ENCODE measurements at places on chromosomes 7 and 10. TPM values are rescaled to one million over a fixed set of nuclear protein-coding genes. Genes with fewer than 3 reads are reported as not detected.

SAMD9L gene
- not detected for total RNA-seq

ITIH5 gene
- total RNA-seq = 2.1 TPM

DNA2 gene
- 9.5 TPM for total RNA-seq

ZNF722 gene
- total RNA-seq = not detected

LRIT1 gene
- not detected for total RNA-seq

FAM241B gene
- total RNA-seq = 39.9 TPM

APBB1IP gene
- not detected for total RNA-seq

SFRP4 gene
- 0.81 TPM for total RNA-seq

RAB19 gene
- not detected for total RNA-seq

GRCh38 chr7:39727231-39728012 is 104.0 kb downstream of the RALA start:
- ATAC-seq = no peak

DNA sequence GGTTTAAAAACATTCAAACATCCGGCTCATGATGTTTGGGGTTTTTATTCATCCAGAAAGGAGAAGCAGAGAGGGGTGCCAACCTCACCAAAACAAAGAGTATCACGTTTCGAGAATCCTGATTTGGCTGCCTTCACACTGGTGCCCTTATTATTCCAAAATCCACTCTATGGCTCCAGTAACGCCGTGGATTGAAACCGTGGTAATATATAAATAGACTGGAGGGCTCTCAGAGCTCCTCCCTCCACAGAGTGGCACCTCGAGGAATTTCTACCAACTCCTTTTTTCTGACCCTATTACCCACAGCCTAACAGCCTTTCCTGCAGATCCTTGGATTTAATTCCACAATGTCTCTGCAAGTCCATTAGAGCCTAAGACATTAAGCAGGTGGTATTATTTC is 353.6 kb downstream of the CRPPA start:
- ATAC-seq = no peak

GRCh38 chr7:105125745-105126144 is 111.7 kb downstream of the KMT2E start:
- no peak for ATAC-seq

- no peak for ATAC-seq
Observed at GRCh38 chr10:17544465-17544864, 72.7 kb downstream of the HACD1 start.

DNA sequence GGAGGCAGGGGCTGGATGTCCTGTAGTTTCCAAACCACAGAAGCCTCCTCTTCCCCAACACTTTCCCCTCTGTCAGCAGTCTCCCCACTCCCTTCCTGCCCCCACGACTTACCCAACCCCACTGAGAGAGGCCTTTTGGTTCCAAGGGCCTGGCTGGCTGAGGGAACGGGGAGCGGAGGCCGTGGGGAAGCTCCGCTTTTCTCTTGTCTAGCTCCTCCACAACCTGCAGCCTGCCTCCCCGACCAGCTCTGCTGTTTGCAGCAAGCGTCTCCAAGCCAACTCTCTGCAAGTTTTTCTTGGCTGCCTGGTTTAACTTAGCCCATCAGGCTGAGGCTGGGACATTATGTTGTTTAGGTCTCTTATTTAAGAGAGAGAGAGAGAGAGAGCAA is 126.8 kb downstream of the NEURL1 start:
- ATAC-seq = no peak

GRCh38 chr7:23017309-23017708 is 3.4 kb upstream of the HYCC1 start:
- ATAC-seq = no peak

- ATAC-seq = no peak
Observed at GRCh38 chr7:90642978-90643377, 46.9 kb downstream of the CDK14 start.

DNA sequence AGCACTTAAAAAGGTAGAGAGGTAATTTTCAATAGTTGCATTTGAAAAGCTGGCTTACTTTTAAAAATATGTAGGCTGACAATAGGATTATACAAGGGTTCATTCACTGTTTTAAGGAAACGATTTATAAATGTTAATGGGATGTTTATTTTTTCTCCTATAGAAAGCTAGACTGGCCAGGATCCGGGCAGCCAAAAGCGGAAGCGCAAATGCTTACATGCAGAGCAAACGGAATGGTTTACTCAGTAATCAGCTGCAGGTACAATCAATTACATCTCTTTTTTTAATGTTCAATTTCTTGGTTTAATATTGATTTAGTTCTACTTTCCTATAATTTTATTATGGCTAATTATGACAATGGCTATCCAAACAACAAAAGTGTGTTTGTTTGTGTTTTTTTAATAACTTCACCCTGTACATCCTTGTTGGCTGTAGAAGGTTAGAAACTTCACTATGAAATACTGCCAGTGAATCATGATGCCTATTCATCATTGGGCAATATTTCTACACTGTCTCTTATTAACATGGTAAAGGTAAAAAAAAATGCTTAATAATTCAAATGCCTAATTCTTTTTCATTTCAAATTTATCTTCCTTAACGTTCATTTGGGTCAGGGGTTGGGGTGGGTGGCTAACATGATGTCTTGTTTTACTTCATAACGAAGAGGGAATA is 116.4 kb downstream of the TSPAN12 start:
- no peak for ATAC-seq

GRCh38 chr10:97163781-97164501 is 21.8 kb downstream of the SLIT1 start:
- ATAC-seq = peak; percentile 90

DNA sequence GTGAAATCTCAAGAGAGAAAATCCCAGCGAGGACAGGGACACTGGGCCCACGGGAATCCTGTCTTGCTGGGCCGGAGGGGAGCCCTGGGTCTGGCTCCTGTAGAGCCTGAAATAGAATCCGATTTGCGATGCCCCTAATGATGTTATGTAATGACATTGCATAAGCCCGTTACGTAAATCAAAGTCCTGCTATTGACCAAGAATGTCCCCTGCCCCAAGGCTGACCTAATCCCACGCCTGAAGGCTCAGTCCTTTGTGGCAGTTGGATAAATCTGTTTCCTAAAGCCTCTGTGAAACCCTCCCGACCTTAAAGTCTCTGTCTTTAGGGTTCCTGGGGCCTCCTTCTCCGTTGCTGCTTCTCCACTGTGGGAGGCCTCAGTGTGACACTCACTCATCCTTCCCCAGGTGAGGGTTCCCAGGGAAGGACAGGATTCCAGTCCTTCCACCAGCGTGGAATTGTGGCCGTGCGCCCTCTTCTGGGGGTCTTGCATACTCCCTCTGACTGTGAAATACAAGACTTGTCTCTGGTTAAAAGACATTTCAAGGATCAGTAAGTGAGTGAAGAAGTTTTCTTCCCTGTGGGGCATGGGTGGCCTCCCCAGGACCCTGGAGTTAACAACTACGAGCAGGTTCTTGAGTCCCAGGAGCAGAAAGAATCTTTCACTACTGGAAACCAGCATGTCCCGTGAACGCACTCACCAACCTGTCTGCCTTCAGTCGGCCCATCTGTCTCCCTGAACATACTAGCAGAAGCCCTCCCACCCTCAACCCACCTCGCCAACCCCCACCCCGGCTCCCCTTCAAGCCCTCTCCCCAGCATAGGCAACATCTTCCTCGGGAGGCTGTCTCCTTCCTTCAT is 19.8 kb downstream of the ZNF467 start:
- peak; percentile 67 for ATAC-seq

DNA sequence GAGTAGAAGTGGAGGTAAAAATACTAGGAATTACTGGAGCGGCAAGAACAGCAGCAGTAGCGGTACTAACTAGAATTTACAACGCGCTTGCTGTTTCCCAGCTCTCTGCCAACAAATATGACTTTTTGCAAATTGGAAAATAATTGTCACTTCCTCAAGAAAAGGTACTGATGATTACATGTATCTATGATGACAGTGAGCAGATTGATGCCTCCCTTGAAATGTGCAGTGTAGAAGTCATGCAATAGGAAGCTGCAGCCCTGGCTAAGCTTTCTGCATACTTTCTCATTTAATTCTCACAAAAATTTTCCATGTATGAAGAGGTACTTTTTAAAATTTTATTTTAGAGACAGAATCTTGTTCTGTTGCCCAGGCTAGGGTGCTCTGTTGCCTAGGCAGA is 49.9 kb downstream of the ANK3 start:
- no peak for ATAC-seq

DNA sequence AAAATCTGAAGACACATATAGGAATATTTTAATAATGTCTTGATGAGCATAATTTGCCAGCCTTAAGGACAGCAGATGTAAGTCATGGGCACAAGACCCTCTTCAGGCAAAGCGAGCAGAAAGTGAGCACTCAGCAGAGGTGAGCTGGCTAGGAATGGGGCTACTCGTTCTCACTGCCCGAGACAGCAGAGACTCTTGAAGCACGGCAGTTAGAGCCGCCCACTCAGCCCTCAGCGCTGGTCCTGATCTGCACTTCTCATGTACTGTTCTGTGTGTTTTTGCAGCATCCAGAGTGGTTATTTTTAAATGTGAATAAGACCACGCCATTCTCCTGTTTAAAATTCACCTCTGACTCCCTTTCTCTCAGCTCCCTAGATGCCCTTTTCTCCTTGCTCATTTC is 65.3 kb downstream of the GFRA1 start:
- ATAC-seq = peak; percentile 30

GRCh38 chr10:133390597-133391248 is 3.2 kb upstream of the MTG1 start:
- no peak for ATAC-seq

GRCh38 chr10:128440513-128441160 is 314.4 kb upstream of the MKI67 start:
- ATAC-seq = no peak

DNA sequence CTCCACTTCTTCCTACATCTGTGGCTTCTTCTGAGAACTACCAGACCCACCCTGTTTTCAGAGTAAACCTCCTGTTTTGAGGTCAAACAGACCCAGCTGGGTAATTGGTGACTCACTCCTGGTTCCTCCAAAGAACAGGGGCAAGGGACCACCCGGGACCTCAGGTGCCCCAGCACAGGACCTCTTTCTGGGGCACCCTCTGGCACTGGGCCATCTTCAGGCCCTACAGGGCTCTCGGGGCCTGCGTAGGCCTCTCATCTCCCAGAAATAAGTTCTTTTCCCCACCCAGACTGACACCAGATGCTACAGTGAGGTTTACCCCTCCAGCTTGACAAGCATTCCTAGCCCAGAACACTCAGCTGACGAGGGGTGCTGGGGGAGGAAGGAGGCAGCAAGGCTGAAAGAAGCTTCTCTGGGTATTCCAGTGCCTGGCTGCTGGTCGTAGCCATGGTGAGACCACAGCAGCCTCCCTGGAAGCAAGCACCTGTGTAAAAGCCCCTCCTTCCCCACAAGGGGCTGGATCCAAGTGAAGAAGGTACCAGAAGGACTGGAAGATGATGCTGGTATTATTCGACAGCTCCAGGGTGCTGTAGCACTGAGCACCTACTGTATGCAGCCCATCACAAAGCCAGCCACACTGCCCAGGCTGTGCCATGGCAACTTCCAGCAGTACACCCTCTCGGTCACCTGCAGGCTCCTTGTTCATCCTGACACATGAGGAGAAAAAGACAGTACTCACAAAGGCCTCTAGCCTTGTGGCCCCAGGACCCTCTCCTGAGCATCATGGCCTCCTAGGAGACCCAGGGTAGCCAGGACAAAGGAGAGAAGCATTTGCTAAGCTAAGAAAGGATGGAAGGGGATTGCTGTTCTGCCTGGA is 47.4 kb downstream of the ALOX5 start:
- ATAC-seq = no peak

DNA sequence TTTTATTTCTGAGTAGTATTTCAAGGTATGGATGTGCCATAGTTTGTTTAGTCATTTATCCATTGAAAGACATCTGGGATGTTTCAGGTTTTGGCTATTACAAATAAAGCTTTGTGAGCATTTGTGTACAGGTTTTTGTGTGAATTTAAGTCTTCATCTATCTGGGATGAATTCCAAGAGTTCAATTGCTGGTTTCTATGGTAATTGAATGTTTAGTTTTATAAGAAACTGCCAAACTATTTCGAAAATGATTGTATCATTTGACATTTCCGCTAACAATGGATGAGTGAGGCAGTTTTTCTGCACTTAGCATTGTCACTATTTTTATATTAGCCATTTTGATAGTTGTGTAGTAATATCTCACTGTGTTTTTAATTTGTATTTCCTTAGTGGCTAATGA is 99.4 kb downstream of the WDFY4 start:
- no peak for ATAC-seq

DNA sequence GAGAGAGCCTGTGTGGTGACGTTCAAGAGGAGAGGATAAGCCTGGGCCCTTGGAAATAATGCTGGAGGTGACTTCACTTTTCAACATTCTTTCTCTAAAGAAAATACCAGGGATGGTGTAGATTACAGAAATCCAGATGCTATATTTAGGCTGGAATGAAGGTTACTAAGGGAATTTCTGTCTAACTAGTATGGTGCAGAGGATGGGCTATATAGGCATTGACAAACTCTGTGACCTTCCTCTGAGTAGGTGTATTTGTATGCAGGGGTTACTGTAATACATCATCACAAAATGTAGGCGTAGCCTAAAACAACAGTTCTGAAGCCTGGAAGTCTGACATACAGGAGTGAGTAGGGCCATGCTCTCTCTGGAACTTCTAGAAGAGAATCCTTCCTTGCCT is 155.3 kb upstream of the INHBA start:
- no peak for ATAC-seq

DNA sequence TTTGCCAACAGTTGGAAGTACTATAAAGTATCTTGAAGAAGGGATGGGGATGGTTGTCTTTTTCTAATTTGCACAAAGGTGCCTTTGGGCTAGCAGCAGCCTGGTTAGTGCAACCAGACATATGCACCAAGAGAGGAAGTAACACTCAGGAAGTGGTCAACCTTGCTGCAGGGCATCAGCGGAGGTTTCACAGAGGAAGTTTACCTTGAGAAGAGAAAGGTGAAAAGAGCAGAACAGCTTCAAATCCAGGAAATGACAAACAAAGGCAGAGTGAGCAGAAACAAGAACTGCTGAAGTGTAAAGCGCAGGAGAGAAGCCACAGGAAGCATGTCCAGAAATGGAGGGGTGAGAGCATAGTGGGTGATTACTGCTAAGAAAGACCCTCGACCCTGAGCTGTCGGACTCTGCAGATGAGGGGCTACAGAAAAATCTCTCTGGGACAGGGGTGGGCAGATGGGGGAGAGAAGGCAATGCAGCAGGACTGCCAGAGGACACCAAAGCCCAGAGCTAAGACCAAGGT is 66.9 kb downstream of the STK17A start:
- ATAC-seq = no peak

DNA sequence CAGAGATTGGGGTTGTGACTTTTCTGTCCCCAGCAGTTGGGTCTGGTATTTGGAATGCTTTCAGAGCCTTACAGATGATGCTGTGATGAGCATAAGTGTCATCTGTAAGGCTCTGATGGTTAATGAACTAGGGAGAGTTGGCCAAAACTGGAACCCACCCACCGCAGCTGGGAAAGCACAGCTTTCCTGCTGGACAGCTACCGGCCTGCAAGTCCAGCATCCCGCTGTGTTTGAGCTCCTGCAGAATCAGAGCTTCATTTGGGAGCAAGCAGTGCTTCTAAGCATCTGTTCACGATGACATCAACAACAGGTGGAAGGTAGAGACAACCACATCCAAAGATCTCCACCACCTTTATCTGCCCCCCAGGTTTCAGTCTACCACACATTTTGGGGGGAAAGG is 11.7 kb downstream of the UCN3 start:
- no peak for ATAC-seq

Measured in motor neuron (in vitro differentiated cells).